Endodermal cell (in vitro differentiated cells): ENCODE measurements at places on chromosomes 5 and 9.

GRCh38 chr5:142849466-142849865, 79.3 kb downstream of the ARHGAP26 start:
- no peak for DNase-seq

GRCh38 chr9:5402217-5402616, 35.5 kb downstream of the PLGRKT start:
- DNase-seq, result no peak

DNA sequence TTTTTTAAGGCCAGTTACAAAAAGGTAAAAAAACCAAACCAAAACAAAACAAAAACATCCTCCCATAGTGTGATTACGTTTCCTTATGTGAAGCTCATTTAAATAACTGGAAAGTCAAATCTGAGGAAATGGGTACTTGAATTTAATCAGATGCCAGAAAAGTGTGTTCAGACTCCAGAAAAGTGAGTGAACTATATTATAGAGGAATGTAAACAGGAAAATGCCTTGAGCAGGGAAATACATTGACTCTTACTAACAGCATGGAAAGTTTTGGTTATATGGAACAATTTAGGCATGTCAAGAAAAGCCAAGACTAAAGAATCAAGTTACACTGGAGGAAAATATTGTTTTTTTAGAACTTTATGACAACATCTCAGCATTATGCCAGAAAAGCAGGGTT, 37.8 kb upstream of the RNF20 start:
- DNase-seq, result no peak

GRCh38 chr5:81590498-81591384, 160.2 kb downstream of the SSBP2 start:
- DNase-seq, result no peak

DNA sequence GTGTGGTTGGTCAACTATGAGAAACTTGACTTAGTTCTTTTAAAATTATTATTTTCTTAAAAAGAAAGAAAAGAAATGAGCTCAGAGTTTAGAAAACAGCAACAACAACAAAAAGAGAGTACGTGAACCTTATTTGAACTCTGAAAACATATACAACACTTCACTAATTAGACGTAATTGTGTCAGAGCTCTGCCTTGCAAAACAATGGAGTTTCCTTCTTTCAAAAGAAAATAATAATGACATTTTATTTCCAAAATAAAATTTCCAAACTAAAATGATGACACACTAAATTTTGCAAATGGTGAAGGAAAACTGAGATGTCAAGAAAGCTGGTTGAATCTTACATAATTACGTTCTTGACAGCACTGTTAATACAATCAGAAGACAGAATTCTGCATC, 15.4 kb downstream of the ROR2 start:
- DNase-seq, result no peak

DNA sequence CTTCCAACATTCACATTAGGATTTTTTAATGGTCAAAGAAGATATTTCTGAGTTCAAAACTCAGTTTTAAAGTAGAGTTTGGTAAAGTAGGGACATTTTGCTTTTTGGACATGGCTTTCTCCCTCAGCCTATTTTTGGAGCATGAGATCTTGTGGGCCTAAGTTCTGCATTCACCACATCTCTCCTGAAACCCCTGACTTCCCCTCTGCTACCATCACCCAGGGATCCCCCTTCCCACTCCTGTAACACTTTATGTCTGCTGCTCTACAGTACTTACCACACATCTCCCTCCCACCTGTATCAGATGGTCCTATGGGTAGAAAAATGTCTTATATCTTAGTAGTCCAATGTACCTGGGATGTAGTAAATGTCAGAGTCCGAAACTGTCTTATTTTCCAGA, 48.2 kb upstream of the JAK2 start:
- DNase-seq, result no peak

GRCh38 chr5:150323819-150324218, 21.1 kb upstream of the ARSI start:
- no peak for DNase-seq

DNA sequence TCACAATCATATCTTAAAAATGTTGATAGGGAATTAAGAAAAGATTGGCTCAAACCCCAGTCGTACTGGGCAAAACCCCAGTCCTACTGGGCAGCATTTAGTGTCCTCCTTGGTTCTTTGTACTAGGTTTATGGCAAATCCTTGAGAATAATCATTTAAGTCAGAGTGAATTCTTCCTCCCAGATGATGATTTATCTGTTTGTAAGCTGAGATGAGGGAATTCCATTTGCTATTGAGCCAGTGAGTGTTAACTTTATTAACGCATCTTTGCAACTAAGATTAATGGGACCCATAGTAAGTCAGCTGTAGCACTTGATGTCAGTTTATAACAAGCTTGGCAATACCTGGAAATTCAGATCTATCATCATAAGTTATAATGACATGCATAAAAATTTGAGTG, 821.8 kb upstream of the DMAC1 start:
- no peak for DNase-seq

GRCh38 chr5:107558823-107559375, 111.8 kb downstream of the EFNA5 start:
- peak; percentile 84 for DNase-seq

DNA sequence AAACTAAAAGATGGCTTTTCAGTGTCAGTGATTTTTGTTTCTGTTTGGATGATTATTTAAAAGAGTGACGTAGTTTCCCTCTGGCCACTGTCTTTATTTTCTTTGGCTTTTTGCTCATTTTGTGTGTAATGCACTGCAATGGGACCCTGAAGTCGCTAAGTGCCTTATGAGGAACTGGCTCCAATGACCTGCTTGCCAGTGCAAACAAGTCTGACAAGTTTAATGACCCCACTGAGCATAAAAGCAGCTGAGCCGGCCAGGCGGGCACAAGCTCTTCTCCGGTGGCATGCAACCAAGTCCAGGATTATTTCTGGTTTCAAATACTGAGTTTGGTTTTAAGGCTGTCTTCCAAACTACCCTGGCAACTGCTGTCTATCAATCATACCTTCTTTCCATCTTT, 15.6 kb upstream of the GNA14 start:
- no peak for DNase-seq
